ENCODE measurements at places on chromosomes 12 and 14.

DNA sequence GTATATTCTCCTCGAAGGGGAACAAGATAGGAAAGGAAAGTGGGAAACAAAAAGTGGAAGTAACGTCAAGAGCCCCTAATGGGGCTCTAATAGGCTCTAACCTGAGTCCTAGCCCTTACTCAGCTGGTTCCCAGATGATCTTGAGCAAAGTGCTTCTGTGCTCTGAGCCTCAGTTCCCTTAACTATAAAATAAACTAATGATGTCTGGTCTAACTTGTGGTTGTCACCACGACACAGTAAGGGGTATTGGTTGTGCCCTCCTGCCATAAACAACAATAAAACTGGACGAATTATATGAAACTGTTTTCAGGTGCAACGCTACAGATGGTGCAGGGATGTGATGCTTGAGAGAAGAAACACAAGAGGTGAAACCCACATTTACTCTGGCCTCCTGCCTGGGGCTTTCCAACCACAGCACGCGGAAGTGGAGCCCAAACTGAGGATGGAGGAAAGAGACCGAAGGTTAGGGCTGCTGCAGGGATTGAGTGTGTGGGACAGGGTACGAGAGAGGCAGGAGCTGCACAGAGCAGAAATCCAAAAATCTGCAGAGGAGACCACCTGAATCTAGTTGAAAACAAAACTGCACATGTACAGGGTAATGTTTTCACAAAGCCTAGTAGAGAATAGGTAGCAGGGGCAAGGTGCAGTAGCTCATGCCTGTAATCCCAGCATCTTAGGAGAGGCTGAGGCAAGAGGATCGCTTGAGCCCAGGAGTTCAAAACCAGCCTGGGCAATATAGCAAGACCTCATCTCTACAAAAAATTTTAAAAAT, 45.6 kb upstream of the BCL2L14 start:
- DNase-seq = no peak

GRCh38 chr14:67453575-67454300, 34.8 kb downstream of the TMEM229B start:
- no peak for DNase-seq

DNA sequence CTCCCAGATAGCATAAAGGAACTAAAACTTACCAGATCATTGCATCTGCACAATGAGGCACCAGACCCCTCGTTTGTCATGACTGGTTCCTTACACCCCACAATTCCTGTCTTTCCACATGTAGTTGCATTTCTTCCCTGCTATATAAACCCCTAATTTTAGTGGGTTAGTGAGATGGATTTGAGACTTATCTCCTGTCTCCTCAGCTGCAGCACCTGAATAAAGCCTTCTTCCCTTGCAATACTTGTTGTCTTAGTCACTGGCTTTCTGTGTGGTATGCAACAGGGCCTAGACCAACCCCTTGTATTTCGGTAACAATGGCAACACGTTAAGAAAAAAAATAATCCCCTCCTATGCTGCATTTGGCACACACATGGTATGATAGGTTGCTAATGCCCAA, 13.0 kb downstream of the NUP37 start:
- no peak for DNase-seq

GRCh38 chr14:93083917-93084316, 31.8 kb downstream of the ITPK1 start:
- DNase-seq = no peak

DNA sequence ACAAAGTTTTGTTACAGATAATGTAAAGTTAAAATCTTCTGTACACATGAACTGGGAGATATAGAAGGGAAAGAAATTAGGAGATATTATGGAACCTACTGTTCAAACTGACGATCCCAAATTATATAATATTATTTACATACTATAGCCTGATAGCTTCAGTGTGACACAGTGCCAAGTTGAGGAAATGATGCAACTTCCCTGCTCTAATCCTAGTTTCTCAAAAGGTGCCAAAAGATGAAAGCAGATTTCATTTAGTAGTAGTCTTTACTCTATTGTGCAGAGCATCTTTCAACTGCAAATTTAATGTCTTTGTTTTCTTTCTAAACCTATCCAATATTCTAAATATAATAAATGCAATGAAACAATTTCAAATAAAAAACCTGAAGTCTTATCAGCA, 46.9 kb downstream of the COCH start:
- no peak for DNase-seq

DNA sequence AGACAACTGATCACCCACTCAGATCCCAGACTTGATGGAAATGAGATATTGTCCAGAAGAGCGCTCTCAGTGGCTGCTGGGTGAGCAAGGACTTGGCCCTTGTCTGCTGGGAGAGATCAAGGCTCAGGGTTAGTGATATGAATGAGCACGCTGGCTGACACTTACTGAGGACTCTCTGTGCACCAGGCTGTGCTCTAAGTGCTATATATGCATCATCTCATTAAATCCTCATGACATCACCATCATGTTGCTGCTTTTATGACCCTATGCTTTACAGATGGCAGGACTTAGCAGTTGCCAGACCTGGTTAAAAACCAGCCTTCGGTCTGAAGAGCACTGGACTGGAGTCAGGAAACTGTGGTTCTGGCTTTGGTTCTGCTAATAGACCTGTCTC, 260.9 kb downstream of the VRK1 start:
- no peak for DNase-seq

- no peak for DNase-seq
Measured at GRCh38 chr12:58026897-58027891, 85.8 kb downstream of the ATP23 start.

- no peak for DNase-seq
Measured at GRCh38 chr12:14776236-14776961, 26.9 kb downstream of the WBP11 start.

DNA sequence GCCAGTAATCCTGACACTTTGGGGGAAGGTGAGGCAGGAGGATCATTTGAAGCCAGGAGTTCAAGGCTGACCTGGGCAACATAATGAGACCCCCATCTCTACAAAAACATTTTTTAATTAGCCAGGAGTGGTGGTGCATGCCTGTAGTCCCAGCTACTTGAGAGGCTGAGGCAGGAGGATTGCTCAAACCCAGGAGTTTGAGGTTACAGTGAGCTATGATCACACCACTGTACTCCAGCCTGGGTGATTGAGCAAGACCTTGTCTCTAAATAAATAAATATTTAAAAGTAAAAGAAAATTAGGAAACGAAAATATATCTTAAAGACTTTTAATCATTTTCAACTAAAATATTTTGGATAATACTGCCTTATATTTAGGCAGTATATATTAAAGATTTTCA, 25.9 kb downstream of the CKB start:
- no peak for DNase-seq

- no peak for DNase-seq
Measured at GRCh38 chr14:68103853-68104252, 284.3 kb downstream of the RAD51B start.

All from HepG2 (cell line).